ENCODE measurements at places on chromosomes 2 and 18. TPM values are rescaled to one million over a fixed set of nuclear protein-coding genes. Genes with fewer than 3 reads are reported as not detected.

The CD207 gene
- polyA plus RNA-seq, result not detected

The B3GNT7 gene
- not detected for polyA plus RNA-seq

The ST6GAL2 gene
- polyA plus RNA-seq, result 15.0 TPM

The DSG2 gene
- polyA plus RNA-seq, result not detected

The METTL8 gene
- 17.0 TPM for polyA plus RNA-seq

The KLHL41 gene
- 2.1 TPM for polyA plus RNA-seq

The OTX1 gene
- not detected for polyA plus RNA-seq

The ARID5A gene
- polyA plus RNA-seq, result 0.66 TPM

The TEKT4 gene
- not detected for polyA plus RNA-seq

The CPLX4 gene
- 1.4 TPM for polyA plus RNA-seq

The NDUFB3 gene
- polyA plus RNA-seq, result 1,448 TPM

The COL4A3 gene
- polyA plus RNA-seq, result 1.3 TPM

The CROCC2 gene
- not detected for polyA plus RNA-seq

The PLEK gene
- polyA plus RNA-seq, result 0.19 TPM

The GAL3ST2 gene
- not detected for polyA plus RNA-seq

The ZDBF2 gene
- 7.6 TPM for polyA plus RNA-seq

The SP110 gene
- polyA plus RNA-seq, result 10.6 TPM
